Right ventricle myocardium inferior (tissue), 1 donor: ENCODE measurements at places on chromosomes 16 and 17.
A peak's percentile ranks its signal among the peaks of the same experiment; 100 is the strongest.

DNA sequence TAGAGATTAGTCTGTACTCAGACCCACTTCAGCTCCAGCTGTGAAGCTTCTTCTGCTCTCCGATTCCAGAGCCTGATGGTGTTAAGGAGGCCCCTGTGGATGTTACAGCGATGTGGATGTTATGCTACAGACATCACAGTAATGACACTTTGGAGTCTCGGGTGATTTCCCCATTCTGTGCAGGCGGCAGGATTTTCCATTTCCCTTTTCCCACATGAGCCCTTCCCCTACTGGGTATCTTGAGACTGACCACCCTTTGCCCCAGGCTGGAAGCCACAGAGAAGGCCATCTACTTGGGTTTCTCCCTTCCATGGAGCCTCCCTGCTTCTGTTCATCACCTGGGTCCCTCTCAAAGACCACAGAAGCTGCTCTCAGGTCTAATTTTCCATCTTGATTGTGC is 78.3 kb downstream of the KCNJ12 start:
- DNase-seq = no peak

DNA sequence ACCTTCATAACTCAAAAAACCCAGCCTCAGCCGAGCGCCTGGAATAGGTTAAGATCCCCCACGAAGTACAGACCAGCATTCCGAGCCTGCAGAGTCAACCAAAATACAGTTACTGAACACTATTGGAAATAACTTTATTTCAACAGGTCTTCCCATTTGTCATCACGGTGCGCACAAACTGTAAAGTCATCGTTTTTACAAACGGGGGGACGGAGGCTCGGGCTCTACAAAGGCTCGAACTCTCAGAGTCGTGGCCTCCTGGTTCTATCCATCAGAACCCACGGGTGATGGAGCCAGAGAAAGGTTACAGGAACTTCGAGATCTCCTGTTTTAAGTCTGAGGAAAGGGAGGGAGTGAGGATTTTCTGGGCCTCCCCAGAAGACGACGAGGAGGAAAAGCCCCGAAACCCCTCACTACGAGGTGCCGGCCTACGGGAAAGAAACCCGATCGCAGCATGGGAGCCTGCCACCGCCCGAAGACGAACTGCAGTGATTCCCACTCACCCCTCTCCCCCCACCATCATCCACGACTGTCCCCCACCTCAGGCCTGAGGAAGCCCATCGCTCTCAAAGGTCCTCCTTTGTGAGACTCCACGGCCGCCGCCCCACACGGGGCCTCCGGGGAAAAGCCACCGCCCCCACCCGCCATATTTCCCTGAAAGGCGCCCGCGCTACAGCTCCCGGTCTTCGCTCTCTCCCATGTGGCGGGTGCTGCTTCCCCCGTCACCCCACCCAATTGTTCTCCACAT is 917 bp downstream of the YWHAE start:
- peak; percentile 76 for DNase-seq

- no peak for DNase-seq
Measured at GRCh38 chr16:58684001-58684353, 593 bp downstream of the SLC38A7 start.

DNA sequence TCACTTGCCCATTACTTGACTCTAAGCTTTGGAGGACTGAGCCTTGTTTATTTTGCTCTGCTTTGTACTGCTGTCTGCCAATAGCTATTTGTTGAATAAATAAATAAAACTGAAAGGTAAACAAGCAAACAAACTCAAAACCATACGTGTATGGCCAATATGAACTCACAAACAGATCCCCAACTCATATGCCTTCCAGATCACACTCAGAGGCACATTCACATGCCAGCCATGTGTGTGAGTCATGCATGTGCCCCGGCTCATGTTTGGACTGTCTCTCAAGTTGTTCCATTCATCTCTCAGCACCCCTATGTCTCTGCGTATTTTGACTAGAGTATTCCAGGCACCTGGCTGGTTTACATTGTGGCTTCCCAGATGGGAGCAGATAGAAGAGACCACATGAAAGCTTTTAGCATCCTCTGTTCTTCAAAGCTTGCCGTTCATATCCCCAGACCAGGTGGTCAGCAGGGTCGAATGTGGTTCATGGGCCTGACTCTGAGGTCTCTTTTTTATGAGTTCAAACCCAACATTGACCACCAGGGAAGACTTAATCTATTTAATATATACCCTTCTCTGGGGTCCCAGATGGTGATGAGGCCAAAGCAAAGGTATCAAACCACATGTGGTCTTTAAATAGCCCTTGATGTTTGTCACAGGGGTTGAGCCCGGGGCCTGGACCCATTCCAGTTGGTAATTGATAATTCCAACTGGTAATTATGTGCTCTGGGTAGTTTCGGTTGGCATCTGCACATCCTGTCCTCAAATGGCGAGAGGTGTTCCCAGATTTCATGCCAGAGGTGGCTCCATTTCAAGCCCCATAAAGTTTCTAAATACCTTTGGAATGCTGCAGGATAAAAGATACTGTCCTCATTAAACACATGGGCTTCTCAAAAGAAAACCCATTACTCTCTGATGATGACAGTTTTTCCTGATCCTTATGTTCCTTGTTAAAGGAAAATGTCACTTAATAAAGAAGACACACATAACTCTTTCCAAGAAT is 287.3 kb upstream of the MAF start:
- DNase-seq = no peak

GRCh38 chr16:77183137-77183536 is 7.9 kb upstream of the MON1B start:
- DNase-seq = no peak

GRCh38 chr17:80861892-80862291 is 129.7 kb upstream of the CHMP6 start:
- DNase-seq = no peak

DNA sequence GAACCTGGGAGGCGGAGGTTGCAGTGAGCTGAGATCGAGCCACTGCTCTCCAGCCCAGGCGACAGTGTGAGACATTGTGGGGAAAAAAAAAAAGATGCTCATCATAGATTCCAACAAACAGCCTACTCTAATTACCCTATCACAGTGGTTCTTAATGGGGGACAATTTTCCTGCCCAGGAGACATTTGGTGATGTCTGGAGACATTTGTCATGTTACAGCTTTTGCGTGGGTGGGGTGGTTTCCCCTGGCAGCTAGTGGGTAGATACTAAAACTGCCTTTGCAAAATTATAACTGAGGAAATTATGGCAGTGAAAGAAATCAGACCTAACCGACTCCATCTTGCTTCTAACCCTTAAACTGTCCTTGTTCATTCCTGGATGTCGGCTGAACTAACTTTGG is 92.5 kb upstream of the RBL2 start:
- DNase-seq = no peak

DNA sequence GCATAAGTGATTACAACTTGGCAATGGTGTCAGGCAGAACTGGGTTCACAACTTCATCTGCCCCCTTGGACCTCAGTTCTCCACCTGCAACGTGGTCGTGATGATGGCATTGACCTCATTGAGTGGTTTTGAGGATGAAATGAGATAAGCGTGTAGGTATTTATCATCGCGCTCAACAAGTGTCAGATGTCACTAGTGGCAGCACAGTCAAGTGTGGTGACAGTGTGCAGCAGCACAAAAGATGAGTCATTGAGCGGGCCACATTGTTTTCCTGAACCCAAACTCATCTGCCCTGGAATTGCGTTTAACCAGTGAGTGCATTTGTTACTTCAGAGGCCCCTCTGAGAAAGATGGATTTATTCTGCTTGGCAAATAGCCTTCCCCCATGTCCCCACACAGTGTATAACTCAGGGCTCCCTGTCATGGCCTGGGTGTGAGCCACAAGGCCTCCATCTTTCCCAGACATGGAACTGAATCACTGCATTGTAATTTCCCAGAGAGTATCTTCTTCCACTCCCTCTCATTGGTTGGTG is 20.9 kb downstream of the IRX3 start:
- no peak for DNase-seq

GRCh38 chr17:39738983-39739884 is 1.5 kb downstream of the GRB7 start:
- DNase-seq = no peak

GRCh38 chr17:43129671-43130010 is 4.5 kb upstream of the BRCA1 start:
- DNase-seq = no peak

- DNase-seq = peak; percentile 72
Measured at GRCh38 chr17:19338031-19338990, 24.2 kb downstream of the B9D1 start.

GRCh38 chr17:2062571-2063183 is 7.8 kb downstream of the HIC1 start:
- DNase-seq = no peak

DNA sequence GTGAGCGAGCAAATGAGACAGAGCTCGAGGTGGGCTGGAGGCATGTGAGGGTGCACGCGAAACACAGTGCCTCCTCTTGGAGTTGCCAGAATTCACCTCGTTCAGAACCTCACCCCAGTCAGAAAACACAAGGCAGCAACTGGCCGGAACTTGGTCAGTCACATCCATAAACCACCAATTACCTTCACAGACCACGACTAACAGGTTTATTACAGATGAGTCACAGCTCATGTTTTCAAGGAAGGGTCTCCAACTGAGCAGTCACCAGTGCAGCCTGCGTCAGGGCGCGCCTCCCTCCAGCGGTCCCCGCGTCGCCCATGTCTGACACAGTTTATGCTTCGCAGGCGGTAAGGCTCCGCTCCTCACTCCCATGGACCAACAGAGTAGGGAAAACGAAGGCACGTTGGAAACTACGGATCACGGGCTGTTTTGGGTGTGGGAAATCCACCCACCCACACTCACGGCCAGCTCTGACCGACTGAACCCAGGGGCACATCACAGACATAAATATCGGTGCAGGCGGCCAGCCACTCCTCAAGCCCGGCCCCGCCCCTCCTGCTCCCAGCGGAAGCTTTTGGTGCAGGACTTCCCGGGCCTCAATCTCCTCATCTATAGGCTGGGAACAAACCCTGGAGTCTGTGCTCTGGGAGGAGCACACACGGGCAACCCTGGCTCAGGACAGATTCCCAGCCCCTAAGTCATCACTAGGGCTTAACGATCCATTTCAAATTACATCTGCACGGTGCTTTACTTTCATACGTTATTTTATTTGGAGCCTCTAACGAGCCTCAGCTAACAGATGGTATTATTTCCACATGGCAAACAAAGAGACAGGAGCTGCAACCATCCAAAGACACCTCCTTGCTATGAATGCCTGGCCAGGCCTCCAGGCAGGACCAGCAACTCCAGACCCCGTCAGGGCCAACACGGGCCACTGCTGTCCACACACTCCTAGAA is 126.3 kb downstream of the ZNF778 start:
- no peak for DNase-seq
